ENCODE measurements at places on chromosomes 6 and 20.

DNA sequence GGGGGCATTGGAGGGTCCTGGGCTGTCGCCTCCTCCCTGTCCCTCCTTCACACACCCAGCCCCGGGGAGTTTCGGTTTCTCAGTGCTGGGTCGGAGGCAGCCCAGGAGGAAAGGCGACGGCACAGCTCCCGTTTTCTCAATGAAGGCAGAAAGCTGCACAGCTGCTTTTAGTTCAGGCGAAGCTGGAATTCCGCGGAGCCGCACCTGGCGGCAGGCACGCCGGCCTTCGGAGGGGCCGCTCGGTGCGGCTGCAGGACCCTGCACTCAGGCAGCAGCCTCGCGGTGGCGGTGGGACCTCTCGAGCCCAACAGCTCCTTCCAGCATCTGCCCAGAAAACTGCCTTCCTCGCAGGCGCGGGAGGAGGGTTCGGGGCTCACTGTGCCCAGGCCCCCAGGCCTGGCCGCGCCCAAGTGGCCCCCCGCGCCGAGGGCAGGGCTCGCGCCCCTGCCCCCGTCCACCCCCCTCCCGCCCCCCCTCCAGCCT is 4.6 kb downstream of the FOXQ1 start:
- peak; percentile 16 for DNase-seq

DNA sequence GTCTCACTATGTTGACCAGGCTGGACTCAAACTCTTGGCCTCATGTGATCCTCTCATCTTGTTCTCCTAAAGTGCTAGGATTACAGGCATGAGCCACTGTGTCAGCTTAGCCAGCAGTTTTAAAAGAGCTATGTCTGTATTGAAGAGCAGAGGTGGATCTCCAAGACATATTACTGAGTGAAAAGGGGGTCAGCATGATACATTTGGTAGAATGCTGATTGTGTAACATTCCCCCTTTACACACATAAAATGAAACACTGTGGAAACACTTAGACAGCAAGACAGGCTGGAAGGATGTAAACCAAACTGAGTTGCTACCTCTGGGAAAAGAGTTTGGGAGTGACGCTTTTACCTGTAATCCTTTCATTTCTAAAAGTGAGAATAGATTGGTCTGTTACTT is 1.7 kb upstream of the RIPOR3 start:
- no peak for DNase-seq

- DNase-seq = no peak
Observed at GRCh38 chr6:7264041-7264440, 49.0 kb downstream of the SSR1 start.

DNA sequence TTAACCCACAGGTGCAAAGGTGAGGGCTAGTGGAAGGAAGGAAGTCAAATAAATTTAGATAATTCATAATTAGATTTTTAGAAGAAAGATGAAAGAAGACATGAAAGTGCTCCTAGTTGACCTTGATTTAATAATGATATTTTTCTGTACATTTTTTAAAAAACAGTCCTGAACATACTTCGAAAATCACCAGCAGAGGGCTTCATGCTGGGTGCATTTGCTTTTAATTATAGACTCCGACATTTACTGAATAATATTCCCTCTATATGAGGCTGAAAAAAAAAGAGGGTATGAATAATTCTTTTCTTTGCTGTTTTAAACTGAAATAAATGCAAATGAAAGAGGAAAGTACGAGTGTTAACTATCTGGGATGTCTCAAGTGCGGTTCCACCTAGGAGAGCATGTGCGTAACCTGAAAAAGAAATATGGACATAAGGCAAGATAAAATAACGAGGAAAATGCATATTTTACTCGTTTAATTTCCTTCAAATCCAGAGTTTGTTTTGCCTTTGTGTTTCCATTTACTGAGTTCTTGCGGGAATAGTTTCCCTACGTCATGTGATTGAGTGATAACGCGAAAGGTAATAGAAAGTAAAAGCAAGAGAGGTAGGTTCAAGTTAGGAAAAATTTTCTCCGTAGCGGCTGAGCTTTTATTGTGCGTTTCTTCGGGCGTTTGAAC is 3.1 kb upstream of the TFAP2B start:
- peak; percentile 39 for DNase-seq

GRCh38 chr20:62358171-62359042 is 8.7 kb downstream of the LAMA5 start:
- DNase-seq = peak; percentile 91

DNA sequence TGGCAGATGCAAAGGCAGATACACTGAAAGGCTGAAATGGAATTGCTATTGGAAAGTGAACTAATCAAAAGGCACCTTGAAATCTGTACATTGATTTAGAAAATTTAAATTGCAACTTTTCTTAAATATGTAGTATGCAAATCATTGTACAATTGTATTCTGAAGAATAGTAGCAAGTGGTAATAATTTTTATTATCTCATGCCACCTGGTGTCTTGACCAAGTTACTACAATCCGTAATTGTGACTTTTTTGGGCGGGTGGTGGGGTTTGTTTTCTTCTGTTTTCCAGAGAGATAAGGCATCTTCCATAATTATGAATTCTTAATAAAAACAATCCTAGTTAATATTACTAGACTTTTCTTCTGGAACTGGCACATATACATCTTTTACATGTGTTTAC is 12.5 kb upstream of the BCKDHB start:
- DNase-seq = peak; percentile 12

- no peak for DNase-seq
Observed at GRCh38 chr6:89522778-89523177, 89.8 kb downstream of the ANKRD6 start.

GRCh38 chr6:100288311-100288710 is 176.4 kb downstream of the SIM1 start:
- no peak for DNase-seq

DNA sequence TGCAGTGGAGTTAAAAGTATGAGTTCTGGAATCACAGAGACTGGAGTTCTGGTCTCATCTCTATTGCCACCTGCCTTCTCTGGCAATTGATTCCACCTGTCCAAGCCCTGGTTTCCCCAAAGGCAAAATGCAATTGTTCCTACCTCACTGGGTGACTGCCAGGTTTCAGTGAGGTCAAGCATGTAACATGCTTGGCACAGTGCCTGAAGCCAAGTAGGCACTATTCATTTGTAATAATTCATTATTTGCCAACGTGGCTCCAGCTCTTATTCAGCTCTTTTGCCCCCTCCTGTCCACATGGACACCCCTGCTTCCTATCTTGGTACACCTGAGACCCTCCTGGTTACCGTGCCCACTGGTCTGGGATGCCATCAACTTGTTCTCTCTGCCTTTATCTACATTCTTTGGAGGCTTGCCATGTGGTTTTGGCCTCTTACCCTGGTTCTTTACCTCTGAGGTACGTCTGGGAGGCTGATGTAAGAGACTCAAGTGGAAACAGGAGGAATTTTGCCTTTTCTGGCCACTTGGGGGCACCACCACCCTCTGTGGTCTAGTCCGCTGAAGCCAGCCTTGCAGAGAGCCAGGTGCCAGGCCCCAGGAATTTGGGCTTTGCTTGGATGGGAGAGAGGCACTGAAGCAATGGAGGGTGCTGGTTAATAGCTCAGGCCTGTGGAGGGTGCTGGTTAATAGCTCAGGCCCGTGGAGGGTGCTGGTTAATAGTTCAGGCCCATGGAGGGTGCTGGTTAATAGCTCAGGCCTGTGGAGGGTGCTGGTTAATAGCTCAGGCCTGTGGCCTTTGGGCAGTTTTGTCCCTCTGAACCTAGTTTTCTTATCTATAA is 1.7 kb downstream of the KCNK15 start:
- DNase-seq = peak; percentile 87

DNA sequence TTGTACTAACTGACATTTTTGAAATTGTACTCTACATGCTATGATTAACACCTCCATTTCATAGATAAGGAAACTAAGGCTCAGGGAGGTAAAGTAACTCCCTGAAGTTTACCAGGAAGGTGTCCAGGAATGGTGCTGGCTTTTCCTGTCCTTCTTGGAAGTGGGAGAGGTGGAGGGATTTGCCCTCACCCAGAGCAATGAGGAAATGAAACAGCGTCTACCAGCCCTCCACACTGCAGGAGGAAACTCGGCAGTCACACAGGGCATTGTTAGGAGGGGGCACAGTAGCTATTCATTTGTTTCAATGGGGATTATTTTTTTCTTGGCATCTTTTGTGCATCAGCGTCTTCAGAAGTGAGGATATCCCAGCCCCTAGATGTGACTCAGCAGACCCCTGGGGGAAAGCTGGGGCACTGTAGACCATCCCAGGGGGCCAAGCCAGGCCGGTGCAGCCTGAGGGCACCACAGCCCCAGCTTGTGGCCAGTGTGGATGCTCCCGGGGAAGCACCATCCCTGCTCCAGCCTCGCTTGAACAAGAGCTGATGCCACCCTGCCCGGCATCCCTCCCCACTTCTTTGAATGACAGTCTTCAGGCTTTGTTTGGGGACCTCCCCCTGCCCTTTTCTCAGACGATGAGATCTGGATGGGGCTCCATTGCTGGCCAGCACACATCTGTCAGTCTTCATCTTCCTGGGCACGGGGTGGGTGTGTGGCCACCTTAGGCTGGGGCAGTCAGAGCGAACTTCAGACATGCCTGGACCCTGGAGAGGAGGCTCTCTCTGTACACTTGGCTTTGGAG is 224.4 kb upstream of the PMEPA1 start:
- DNase-seq = no peak

DNA sequence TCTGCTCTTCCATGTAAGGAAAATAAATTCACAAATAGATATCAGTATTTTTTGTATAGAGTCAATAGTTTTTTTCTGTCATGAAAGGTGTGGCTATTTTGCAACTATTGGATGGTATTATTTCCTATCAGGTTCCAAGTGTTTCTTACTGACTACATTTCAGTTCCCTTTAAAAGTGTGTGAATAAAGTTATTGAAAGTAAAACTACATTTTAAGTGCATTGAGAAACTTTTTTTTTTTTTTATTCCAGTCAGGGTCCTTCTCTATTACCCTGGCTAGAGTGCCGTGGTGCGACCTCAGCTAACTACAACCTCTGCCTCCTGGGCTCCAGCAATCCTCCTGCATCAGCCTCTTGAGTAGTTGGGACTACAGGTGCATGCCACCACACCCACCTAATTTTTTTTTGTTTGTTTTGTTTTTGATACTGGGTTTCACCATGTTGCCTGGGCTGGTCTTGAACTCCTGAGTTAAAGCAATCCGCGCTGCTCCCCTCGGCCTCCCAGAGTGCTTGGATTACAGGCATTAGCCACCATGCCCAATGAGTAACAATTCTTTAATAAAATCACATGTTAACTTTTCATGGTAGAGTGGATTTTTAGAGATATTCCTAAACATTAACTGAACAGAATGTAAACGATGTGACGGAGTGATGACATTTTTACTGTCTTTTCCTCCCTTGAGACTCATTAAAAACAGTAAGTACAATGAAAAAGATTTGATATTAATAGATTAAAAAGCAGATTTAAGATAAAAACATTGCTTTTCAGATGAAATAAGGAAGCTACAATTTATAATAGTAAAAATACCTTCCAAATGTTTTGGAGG is 69.7 kb upstream of the ADGRF4 start:
- DNase-seq = no peak

GRCh38 chr20:54320148-54320607 is 112.3 kb downstream of the PFDN4 start:
- DNase-seq = no peak

DNA sequence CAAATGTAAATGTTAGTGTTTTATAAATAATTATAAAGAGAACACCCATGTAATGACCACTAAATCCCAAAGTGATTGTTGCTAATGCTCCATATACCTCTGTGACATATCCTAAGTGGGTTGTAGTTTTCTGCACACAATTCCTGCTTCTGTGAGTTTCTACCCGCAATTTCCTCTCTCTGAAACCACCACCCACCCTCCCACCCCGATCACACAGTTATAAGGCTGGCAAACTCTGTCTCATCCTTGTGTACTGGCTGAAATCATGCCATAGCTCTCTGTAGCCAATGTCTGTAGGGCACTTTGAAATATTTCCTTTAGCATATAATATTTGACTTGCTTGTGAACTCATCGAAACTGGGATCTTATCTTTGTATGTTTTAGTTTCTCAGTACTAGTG is 236.6 kb downstream of the PLCB1 start:
- DNase-seq = peak; percentile 30

GRCh38 chr6:143125455-143125854 is 64.8 kb downstream of the AIG1 start:
- DNase-seq = no peak

- no peak for DNase-seq
Observed at GRCh38 chr20:11496380-11496779, 421.3 kb upstream of the BTBD3 start.

GRCh38 chr6:21053612-21054011 is 519.4 kb downstream of the CDKAL1 start:
- DNase-seq = no peak
